ENCODE measurements at places on chromosomes 1 and 21. TPM values are rescaled to one million over a fixed set of nuclear protein-coding genes. Genes with fewer than 3 reads are reported as not detected.

Gene NBPF14
- total RNA-seq: 21.8 TPM

Gene LCE3E
- not detected for total RNA-seq

Gene ITGB2
- 370 TPM for total RNA-seq

Gene RPE65
- total RNA-seq: not detected

Gene SLAMF7
- 9.2 TPM for total RNA-seq

Gene LIN28A
- not detected for total RNA-seq

Gene CD1E
- 3.8 TPM for total RNA-seq

Gene MED8
- total RNA-seq: 37.3 TPM

Gene OR2M4
- not detected for total RNA-seq

GRCh38 chr1:30382496-30382895 lies 340.9 kb downstream of the MATN1 start:
- peak; percentile 23 for DNase-seq

GRCh38 chr21:44078411-44078981 lies 28.7 kb upstream of the PWP2 start:
- no peak for DNase-seq

GRCh38 chr1:101050869-101051268 lies 25.3 kb upstream of the DPH5 start:
- DNase-seq: no peak

GRCh38 chr21:25528515-25528914 lies 78.8 kb downstream of the MRPL39 start:
- DNase-seq: no peak

- DNase-seq: no peak
These were observed 62.8 kb downstream of the NGF start for GRCh38 chr1:115275216-115275615.

GRCh38 chr1:57357462-57357861 lies 66.4 kb downstream of the DAB1 start:
- no peak for DNase-seq

DNA sequence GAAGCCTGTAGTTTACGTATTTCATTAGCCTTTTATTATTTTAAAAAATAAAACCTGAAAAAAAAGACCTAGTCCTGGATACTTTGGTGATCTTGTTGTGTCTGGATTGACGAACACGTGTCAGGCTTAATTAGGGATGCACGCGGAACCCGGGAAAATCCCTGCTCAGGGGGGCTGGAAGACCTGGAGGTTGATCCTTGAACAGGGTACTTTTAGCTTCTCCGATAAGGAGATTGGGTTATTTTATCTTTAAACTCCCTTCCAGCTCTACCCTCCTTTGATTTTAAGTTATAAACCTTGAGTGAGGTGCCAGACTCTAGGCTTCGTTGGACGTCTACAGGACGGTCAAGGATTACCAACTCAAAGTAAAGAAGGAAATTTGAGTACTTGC lies 552 bp upstream of the ZNF691 start:
- DNase-seq: no peak

DNA sequence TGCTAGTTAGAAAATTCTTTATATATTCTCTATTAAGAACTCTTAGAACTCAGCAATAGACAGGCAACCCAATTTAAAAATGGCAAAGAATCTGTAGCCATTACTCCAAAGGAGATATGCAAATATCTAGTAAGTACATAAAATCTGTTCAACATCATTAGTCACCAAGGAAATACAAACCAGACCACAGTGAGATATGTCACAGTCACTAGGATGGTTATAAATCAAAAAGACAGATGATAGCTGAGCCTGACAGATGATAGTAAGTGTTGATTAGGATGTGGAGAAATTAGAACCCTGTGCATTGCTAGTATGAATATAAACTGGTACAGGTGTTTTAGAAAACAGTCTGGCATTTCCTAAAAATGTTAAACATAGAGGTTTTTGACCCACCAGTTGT lies 26.6 kb downstream of the SRSF11 start:
- DNase-seq: no peak

GRCh38 chr1:100497796-100498195 lies 40.1 kb upstream of the GPR88 start:
- no peak for DNase-seq

DNA sequence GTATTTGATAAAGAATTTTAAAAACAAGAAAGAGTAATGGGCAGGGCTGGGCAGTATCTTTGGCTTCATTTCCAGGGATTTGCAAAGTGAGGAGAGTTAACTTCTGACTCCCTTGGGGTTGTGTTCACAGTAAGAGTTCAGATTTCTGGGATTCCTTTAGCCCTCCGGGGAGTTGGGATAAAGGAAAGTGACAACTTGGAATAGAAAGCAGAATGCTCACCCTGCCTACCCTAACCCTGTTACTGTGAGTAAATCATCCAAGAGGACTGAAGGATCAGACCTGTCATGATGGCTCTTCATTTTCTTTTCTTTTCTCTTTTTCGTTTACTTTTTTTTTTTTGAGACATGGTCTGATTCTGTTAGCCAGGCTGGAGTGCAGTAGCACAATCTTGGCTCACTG lies 76.1 kb downstream of the CACHD1 start:
- DNase-seq: no peak

DNA sequence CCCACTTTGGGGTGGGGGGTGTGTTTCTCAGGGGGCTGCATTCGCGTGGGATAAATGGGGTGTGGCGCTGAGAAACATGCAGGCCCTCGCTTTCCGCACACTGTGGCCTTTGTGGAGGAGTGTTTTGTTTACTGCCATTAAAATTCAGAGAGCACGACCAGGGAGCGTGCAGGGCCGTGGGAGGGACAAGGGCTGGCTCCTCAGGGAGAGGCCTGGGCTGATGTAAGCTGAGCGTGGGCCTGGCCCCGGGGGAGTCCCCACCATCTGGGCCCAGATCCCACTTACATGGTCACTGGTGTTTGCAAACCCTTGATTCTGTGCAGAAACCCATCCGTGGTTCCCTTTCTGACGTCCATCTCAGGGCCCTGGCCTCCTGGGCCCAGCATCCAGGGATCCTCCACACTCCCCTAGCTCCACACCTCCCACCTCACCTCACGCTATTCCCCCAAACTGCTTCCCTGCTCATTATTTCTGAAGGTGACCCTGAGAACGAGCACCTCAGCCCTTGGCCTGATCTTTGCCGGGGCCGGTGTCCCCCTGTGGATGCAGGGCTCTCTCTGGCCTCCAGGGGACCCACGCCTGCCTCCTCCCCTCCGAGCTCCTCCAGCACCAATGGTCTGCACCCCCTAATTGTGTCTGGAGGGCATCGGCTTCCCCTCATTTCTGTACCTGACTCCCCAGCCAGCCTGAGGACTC lies 92.5 kb upstream of the SIM2 start:
- DNase-seq: no peak

DNA sequence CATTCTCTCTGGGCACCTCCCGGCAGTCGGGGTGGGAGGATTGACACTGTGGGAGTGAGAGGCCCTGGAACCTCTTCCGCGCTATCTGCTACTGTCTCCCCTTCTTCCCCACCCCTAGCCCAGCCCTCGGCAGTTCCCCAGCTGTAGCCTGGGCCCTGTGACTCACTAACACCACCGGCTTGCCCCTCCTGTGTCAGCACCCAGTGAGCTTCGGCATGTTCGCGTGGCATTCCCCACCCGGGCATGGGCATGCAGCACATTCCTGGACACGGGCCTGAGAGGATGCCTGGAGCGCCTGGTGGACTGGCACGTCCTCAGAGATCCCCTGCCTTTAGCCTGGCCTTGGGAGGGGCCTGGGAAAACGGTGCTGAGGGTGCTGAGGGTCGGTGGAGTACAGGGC lies 1.3 kb downstream of the CDK18 start:
- DNase-seq: peak; percentile 78

DNA sequence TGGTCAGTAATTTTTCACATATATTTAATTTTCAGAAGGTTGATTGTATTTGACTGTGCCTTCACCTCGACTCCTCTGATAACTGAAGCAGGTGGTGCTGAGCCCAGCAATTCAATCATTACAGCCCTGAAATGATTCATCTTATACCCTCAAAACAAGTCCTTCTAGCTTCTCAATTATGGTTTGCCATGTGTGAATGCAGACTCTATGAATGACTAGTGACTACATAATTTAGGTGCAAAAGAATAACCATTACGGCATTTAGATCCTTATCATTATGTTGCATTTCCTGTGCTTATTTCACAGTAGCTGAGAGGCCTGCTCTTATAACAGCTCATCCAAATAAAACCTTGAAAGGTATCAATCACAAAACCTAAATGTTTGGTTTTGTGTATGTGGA lies 54.0 kb upstream of the COL11A1 start:
- no peak for DNase-seq

DNA sequence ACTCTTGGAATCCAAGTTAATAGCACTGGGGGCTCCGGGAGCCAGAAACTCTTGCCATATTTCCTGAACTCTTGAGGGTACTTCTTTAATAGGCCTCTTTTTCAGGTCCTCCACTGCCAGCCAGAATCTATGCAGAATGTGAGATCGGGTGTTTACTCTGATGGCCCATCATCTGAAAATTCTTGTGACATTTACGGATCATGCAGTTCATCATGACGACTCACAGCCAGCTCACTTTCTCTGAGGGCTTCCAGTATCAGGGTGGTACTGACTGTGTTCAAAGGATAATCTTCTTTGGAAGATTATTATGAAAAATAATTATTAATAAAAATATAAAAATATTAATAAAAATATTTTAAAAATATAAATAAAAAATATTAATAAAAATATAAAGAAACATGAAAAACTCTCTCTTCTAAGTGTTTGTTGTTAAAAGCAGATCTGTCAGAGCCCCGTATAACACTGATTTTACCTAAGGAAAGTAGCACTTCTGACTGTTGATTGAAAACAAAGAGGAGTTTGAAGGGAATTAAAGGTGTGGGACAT lies 194.3 kb upstream of the GREM2 start:
- DNase-seq: no peak

GRCh38 chr1:171090604-171091003 lies at the start of gene FMO3:
Gene FMO3, plus strand, starts transcription at chr1:171090905. Its CDS starts 1,754 bp downstream, at chr1:171092659.
- no peak for DNase-seq

- peak; percentile 80 for DNase-seq
These were observed 17.8 kb upstream of the CNR2 start for GRCh38 chr1:23930861-23931490.

DNA sequence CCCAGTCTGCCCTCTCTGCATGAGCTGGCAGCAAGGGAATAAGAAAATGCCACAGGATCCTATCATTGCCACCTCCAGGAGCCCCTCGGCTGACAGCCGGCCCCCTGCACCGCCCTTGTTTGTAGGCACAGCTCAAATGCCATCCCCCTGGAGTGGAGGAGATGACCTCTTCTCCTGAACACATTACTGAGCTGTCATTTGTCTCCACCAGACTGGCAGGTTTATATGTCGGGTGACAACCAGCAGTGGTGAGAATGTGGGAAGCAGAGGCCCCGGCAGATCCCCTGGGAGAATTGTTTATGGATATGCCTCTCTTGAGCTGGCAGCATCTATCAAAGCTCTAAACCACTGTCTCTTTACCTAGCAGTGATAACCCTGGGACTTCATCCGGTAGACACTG lies 135.4 kb upstream of the FMN2 start:
- no peak for DNase-seq

GRCh38 chr1:22001409-22001808 lies at the start of gene CELA3A:
Gene CELA3A, plus strand, starts transcription at chr1:22001657. Its CDS starts 18 bp downstream, at chr1:22001675.
- no peak for DNase-seq

DNA sequence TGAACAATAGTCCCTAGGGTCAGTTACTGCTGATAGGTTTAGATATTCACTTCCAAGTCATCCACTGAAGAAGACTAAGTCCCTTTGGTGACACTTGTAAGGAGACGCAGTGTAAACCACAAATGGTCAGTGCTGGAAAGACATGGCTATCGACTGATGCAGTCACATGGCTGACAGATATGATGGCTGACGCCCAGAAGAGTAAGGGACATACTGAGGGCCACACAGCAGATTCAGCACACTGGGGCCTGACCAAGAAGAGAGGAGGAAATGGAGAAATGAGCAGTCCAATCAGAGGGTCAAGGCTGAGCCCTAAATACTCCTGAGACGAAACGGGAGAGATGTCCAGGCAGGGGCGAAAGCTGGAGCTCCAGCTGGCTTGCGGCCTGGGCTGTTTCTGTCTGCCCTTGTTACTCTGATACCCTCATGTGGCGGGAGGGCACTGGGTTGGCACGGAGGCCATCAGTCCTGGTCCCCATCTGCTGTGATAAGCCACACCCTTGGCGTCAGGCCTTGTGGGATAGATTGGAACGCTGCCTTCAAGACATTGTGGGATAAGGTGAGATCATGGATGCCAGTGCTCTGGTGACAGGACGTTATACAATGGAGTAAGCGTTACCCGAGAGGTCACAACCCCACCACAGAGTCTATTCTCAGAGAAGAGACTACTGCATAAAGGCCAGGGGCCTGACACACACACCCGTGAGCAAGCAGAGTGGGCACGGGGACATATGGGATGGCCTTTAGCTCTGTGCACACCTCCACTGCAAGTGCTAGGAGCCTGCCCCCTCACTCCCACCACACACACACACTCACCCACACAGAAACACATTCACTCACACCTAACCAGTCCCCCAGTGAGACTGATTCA lies 158.4 kb downstream of the TRABD2B start:
- DNase-seq: peak; percentile 30

DNA sequence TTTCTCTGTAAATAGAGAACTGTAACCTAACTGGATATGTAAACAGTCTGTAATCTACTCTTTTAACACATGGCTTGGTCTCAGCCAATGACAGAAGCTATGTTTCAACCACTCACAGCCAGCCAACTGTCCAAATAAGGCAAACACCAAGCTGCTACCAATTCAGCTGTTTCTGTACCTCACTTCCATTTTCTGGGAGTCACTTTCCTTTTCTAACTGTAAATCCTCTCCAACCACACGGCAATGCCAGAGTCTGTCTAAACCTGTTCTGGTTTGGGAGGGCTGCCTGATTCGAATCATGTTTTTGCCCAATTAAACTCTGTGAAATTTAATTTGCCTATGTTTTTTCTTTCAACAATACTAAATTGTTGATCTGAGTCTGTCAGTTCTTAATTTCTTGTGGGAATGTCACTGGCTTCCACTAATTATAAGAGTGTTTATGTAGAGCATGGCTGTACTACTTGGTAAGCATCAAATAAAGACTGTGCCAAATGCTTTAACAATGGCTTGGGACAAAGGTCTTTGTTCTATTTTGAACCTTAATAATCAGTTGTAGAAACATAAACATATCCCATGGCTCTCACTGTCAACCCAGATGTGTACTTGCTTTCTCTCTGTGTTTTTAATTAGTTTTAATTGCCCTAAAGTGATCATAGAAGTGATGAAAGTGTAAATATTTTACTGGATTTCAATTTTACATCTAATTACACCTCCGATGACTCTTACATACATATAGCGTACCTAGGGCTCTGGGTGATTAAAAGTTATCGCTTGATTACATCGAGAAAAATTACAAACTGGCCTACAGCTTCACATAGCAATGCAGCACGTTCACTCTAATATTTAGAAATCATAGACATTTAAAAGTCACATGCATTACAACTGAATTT lies 1144.6 kb upstream of the TMPRSS15 start:
- no peak for DNase-seq
